ENCODE measurements at places on chromosomes 11 and 22.

GRCh38 chr11:21411104-21411503, 741.7 kb downstream of the NELL1 start:
- no peak for DNase-seq

GRCh38 chr11:82901922-82902485, 468 bp downstream of the DDIAS start:
- no peak for DNase-seq

GRCh38 chr22:29596408-29596807, 7.0 kb upstream of the NF2 start:
- no peak for DNase-seq

DNA sequence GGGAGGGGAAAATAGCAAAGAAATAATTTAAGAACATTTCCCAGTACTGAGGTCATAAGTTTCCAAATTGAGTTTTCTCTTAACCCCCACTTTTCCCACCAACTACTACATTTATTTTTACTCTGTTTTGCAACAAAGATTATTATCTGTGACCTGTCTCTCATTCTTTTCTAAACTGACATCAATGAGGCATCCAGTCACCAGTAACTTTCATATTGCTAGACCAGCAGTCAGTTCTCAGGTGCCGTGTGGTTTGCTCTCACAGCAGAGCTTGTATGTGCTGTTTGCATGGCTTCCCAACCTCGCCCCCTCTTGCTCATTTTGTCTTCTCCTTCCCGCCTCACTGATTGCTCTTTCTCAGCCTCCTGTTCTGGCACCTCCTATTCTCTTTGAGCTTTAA, 1091.3 kb downstream of the TBC1D22A start:
- DNase-seq: no peak

DNA sequence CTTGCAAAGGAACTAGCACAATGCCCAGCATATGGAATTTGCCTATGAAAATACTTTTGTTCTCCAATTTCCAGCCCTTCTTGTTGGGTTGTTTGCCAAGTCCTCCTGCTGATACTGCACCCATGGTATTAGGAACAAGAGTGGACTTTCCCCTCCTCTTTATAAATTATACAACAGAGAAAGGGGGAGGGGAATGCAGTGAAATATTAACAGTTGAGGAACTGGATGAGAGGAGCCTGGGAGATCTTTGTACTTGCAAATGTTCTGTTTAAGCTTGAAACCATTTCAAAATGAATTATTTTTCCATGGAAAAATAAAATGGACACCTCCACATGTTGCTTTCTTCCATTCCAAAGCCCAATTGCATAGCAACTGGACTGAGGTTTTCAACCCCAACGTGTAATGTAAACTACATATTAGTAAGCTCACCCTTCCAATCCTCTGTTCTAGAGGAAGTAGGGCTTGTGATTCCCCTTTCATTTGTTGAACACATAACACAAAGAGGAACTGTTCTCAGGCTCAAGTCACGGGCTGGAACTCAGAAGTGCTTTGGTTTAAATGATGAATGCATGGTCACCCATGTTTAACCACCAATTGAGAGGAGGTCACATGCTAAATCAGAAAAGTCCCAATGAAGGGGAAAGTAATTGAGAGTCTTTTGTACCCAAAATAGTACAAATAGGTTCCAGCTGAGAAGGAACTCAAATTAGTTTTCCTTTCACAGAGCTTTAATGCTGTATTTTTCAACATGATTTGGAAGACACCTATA, 66.2 kb upstream of the ZC3H12C start:
- peak; percentile 8 for DNase-seq

GRCh38 chr11:79062814-79063762, 377.7 kb downstream of the TENM4 start:
- no peak for DNase-seq

GRCh38 chr22:36522662-36523061, 6.3 kb downstream of the EIF3D start:
- DNase-seq: no peak

GRCh38 chr11:3984896-3985295, 109.7 kb upstream of the RRM1 start:
- no peak for DNase-seq

GRCh38 chr11:29627541-29627940, 389.3 kb downstream of the KCNA4 start:
- DNase-seq: no peak

DNA sequence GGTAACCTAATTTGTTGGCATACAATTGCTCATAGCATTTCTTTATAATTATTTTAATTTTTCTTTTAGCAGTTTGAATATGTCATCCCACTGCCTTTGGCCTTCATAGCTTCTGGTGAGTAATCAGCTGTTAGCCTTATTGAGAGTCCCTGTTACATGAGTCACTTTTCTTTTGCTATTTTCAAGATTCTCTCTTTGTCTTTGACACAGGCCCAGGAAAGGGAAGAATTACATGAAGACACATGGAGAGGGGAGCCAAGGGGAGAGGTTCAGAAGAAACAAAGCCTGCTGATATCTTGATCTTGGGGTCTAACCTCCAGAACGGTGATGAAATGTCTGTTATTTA, 418.2 kb downstream of the METTL15 start:
- no peak for DNase-seq

GRCh38 chr11:18243783-18244362, 4.6 kb downstream of the SAA2 start:
- peak; percentile 22 for DNase-seq

GRCh38 chr11:112548641-112549040, 288.0 kb upstream of the PLET1 start:
- DNase-seq: no peak

GRCh38 chr11:75810637-75811390, 4.2 kb upstream of the UVRAG start:
- no peak for DNase-seq

GRCh38 chr11:132347156-132348090, 977.0 kb downstream of the NTM start:
- no peak for DNase-seq

DNA sequence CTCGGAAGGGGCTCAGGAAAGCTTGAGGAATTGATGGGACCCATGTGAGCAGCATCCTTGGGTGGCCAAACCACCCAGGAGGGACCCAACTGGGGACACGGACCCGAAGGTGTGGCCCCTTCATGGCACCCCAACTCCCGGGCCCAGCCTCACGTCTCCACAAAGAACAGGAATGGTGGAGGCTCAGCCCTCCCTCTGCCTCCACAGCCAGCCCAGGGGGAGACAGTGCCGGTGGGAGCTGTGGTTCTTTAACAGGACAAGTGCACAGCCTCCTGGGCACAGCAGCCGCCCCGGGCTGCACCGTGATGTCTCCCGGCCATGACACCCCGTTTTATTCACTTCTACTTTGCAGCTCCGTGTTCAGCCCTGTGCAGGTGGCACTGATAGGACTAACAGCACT, 587.2 kb downstream of the BRD1 start:
- no peak for DNase-seq

DNA sequence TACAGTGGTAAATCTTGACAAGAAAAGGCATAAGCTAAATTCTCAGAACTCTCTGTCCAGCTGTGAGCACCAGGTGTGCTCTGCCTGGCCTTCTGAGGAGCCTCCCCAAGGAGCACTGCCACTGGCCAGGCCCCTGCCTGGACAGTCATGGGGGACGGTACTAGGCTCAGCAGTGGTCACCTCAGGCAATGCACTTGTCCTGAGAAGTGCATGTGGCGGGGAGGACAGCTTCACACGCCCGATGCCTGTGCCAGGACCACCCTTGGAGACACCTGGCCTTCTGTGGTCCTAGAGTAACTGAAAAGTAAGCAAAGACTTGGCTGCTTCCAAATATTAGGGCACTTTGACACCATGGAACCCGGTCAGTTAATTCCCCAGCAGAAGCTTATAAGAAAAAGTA, 28.6 kb upstream of the SCGB1A1 start:
- DNase-seq: no peak

DNA sequence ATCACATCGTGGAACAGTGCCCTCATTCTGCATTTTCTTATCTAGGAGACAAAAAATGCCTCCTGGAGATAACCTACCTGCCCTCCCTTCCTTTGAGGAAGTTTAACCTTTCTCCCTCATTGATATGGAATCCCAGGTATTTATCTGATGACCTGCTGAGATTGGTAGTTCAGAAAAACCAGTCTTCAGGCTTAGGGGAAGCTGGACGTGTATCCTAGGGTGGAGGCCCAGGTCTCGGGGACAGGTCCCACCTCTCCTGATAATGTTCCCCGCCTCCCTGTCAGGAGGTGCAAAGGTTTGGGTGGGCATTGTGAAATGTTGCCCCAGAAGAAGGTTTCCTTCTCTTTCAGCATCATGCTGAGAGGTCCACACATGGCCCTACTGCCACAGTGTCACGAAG, 186.9 kb upstream of the NAV2 start:
- DNase-seq: no peak

GRCh38 chr11:64742087-64742888, 1.7 kb downstream of the RASGRP2 start:
- no peak for DNase-seq

- DNase-seq: no peak
These were observed 107.0 kb downstream of the STIM1 start for GRCh38 chr11:3962406-3962840.

- no peak for DNase-seq
These were observed 17.6 kb downstream of the FADS3 start for GRCh38 chr11:61873588-61874376.

GRCh38 chr11:1824221-1825038, 10.4 kb upstream of the SYT8 start:
- no peak for DNase-seq

DNA sequence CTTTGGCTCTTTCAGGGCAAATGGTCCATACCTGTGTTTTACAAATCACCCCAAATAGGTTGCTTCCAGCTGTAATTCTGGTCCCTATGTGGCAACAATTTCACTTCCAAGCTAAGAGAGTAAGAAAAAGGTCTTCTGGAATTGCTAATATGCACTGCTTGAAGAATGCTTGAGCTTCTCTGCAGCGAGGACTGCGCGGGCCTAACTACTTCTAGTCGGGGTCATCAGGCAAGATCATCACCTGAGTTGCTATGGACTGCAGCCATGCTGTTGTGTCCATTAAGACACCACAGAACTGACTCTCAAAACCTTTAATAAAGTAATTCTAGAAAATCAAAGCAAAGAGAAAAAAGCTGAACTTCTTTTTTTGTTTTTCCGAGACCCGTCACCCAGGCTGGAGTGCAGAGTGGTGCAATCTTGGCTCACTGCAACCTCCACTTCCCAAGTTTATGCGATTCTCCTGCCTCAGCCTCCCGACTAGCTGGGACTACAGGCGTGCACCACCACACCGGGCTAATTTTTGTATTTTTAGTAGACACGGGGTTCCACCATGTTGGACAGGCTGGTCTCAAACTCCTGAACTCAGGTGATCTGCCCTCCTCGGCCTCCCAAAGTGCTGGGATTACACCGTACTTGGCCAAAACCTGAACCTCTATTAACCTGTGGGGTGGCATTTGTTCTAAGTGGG, 2.2 kb downstream of the JOSD1 start:
- no peak for DNase-seq

- no peak for DNase-seq
These were observed 6.1 kb downstream of the TUBGCP6 start for GRCh38 chr22:50238755-50239154.

DNA sequence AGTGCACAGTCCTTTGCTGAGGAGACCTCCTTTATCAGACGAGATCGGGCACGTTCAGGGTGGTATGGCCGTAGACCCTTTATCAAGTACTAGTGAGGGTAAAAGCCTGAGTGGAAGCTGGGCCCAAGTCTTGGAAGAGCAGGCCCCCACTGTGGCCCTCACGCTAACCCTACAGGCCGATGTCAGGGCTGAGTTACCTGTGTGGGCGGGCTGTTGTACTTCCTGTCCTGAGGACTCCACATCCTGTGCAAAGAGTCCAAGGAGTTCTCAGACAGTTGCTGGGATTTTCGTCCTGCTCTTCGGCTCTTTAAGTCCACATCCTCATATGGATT, 34.9 kb downstream of the RPL27A start:
- no peak for DNase-seq

- DNase-seq: no peak
These were observed 11.1 kb upstream of the MYH9 start for GRCh38 chr22:36398601-36399471.

DNA sequence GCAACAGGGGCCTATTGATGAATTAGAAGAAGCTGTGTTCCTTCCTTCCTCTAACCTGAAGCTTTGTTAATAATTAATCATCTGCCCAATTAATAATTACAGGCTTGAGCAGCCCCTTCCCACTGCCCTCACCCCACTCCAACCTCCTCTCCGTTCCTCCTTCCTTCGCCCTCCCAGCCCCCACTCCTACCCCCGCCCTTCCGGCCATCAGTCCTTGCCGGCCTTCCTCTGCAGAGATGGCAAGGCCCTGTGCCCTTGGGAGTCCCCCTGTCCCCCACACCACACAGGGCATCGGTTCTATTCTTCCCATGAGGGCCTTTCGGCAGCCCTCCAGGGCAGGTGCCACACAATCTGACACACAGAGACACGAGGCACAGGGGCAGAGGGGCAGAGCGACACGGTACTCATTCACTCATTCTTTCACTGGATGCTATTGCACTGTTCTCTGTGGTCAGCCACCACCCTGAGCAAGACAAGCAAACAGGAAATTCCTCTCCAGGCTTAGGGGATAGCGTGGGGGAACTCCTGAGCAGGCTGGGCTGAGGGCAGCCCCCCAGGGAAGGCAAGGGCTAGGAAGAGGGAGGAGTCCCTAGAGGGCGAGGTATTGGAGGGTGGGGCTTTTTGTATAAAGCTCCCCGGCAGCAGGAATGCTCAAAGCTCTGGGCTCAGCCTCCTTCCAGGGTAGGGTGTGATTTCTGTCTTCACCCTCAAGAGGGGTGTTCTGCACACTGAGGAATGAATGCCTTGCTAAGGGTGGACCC, 14.7 kb downstream of the MGAT3 start:
- DNase-seq: no peak

GRCh38 chr11:113457784-113458183, 17.4 kb downstream of the DRD2 start:
- DNase-seq: no peak

- DNase-seq: no peak
These were observed 77.1 kb downstream of the SCUBE1 start for GRCh38 chr22:43266076-43266475.

- DNase-seq: no peak
These were observed 35.4 kb downstream of the KCNQ1OT1 start for GRCh38 chr11:2664376-2664775.

DNA sequence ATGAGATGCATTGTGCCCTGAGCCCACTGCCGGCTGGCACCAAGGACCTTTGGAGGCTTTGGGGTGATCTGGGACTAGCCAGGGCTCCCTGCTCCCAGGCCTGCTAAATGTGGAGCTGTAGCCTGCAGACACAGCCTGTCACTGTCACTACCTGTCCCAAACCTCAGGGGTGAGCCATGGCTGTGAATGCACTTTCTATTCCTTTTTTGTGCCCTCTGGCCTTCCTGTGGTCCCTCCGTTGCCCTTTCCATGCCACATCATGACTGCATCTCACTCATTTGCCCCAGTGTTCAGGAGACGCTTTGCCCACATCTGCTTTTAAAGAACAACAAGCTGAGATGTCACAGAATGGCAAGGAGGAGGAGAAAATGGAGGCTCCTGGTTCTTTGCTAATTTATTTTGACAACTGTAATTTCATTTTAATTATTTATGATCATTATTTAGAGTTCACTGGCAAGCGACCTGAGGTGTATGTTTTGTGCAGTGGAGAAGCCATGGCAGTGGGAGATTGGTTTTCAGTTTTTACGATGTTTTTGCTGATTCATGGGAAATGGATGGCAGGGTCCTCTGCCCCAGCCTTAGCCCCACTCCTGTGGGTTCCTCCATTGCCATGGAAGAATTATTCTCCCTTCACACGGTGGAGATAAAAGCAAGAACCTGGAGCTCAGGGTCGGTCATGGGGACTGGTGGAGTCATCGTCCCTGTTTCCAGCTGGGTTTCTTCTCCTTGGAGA, 69.2 kb downstream of the TSPAN18 start:
- DNase-seq: no peak

GRCh38 chr11:67026941-67027340, 4.0 kb downstream of the SYT12 start:
- DNase-seq: no peak

- DNase-seq: no peak
These were observed 47.6 kb upstream of the EED start for GRCh38 chr11:86196913-86197312.

Measured in hindlimb muscle (tissue), 1 donor.